Esophagus squamous epithelium (tissue), 5 donors: ENCODE measurements at places on chromosomes 4 and X. TPM values are rescaled to one million over a fixed set of nuclear protein-coding genes. Genes with fewer than 3 reads are reported as not detected.

The XAGE3 gene
- not detected for total RNA-seq

The TMSB15C gene
- total RNA-seq: 0.73 TPM

The ACE2 gene
- total RNA-seq: 0.57 TPM

The AMBN gene
- total RNA-seq: not detected

The GPR143 gene
- 2.3 TPM for total RNA-seq

The RHOXF2 gene
- not detected for total RNA-seq

The DDIT4L gene
- 0.22 TPM for total RNA-seq

The STATH gene
- not detected for total RNA-seq

The ARHGAP36 gene
- not detected for total RNA-seq

The SLIT2 gene
- total RNA-seq: 16.0 TPM

The ABLIM2 gene
- total RNA-seq: 13.5 TPM

The PAGE4 gene
- total RNA-seq: not detected

The COMMD8 gene
- total RNA-seq: 13.3 TPM

The IQSEC2 gene
- total RNA-seq: 12.7 TPM

The MAGEA2B gene
- total RNA-seq: not detected

The DNAAF6 gene
- total RNA-seq: not detected

The TMEM144 gene
- total RNA-seq: 12.8 TPM

The TKTL2 gene
- not detected for total RNA-seq

The PRKX gene
- 32.8 TPM for total RNA-seq

The SRPK3 gene
- total RNA-seq: 0.38 TPM

The MCUB gene
- total RNA-seq: 24.8 TPM

The LIMCH1 gene
- total RNA-seq: 9.8 TPM

The ASMT gene
- not detected for total RNA-seq

The FOXR2 gene
- total RNA-seq: not detected

The GJB1 gene
- total RNA-seq: not detected

The SSX4 gene
- total RNA-seq: not detected

The CD99L2 gene
- total RNA-seq: 21.9 TPM
